Stimulated activated CD8-positive, alpha-beta memory T cell treated with anti-CD3 and anti-CD28 coated beads, Interleukin-7, amount 100 ng/mL, for 1 hour (primary cell): ENCODE measurements at places on chromosomes 1 and 21.

DNA sequence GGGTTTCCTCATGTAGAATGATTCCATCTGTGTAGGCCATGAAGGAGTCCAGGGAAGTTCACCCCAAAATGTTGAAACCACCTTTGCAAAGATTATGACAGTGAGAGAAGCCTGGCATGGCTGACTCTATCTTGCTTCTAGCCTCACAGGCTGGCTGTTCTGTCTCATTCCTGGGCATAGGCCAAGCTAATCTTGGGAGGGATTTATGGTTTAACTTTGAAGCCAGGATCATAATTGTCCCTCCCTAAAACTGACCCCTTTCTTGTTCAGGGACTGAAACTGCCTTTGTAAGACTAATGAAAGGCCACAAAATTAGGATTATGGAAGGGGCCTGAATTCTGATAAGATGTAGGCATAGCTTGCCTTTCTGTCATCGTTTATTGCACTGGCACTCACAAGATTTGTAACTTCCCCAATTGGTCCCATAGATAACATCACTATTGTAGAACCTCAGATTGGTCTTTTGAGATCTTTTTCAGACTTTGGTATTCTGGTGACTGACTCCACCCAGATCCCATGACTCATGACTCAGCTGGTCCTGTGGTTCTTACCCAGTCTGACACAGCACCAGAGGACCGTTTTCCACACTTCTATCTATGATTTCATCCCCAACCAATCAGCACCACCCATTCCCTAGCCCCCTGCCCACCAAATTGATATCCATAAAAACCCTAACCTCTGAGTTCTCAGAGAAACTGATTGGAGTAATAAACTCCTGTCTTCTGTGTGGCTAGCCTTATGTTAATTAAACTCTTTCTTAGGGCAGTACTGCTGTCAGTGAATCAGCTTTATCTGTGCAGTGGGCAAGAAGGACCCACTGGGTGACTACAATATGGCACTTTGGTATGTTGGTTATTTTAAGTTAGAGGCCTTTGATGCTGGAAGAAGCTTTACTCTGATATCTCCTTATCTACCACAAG lies 13.6 kb upstream of the LAMTOR5 start:
- DNase-seq: no peak

DNA sequence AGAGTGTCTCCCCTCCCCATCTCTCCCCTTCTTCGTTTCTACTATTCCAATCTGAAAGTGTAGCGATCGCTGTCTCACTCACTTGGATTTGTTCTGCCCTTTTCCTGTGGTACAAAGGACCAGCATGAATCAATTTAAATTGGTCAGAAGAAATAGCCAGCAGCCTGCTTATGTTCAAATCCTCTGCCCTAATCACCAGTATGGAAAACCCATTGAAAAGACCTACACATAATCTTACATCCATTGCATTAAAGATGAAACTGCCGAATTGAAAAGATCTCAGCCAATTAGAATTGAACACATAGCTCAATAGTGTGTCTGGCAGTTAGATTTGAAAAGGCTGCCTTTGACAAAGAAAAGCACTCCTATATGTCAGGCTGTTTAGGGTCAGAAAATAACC lies 122.6 kb downstream of the TNNI3K start:
- DNase-seq: no peak

DNA sequence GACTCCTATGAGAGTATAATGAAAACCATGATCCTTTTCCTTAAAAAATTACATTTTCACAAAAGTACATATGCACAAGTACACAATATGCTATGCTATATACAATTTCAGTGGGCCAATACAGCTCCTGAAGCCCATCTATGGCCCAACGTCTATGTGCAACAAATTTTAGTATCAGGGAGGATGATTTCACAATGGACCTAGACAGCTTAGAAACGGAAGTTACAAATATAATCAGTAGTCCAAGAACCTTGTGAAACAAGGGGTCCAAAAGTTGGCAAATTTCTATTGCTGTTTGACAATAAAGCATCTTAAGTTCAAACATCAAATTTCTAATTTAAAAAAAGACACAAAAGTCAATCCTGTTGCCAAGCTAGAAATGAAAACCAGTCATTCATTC lies 87.0 kb downstream of the DPYD start:
- DNase-seq: no peak

DNA sequence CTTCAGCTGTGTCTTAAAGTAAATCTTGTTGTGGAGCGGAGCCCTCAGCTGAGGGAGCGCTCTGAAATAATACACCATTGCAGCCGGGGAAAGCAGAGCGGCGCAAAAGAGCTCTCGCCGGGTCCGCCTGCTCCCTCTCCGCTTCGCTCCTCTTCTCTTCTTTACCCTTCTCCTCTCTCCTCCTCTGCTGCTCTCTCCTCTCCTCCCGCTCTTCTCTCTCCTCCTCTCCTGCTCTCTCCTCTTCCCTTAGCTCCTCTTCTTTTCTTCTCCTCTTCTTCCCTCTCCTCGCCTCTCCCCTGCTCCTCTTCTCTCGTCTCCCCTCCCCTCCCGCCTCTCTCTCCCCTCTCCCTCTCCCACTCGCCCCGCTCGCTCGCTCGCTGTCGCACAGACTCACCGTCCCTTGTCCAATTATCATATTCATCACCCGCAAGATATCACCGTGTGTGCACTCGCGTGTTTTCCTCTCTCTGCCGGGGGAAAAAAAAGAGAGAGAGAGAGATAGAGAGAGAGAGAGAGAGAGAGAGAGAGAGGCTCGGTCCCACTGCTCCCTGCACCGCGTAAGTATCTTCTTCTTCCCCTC lies at the start of gene PROX1:
Gene PROX1 (plus strand): TSS at position 47 of the 580 bp plus-strand sequence. CDS start 8,563 bp downstream, outside the sequence.
- no peak for DNase-seq

GRCh38 chr1:85623061-85623471 lies 42.5 kb downstream of the CCN1 start:
- DNase-seq: no peak

DNA sequence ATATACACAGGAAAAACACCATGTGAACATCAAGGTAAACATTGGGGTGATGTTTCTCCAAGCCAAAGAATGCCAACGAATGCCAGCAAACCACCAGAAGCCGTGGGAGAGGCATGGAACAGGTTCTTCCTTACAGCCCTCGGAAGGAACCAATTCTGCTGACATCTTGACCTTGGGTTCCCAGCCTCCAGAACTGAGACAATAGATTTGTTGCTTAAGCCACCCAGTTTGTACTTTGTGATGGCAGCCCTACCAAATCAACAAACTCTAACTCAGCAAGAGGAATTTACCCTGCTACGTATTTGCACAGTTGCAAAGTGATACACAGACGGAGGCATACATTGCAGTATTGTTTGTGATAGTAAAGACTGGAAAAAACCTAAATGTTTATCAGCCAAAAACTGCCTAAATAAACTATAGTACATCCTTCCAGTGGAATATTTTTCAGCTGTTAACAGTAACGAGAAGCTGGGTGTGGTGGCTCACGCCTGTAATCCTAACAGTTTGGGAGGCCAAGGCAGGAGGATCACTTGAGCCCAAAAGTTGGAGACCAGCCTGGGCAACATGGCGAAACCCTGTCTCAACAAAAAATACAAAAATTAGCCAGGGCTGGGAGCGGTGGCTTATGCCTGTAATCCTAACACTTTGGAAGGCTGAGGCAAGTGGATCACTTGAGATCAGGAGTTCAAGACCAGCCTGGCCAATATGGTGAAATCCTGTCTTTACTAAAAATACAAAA lies 12.5 kb upstream of the ZC3H12A start:
- no peak for DNase-seq

- DNase-seq: no peak
Measured at GRCh38 chr1:179968994-179969919, 14.6 kb downstream of the CEP350 start.

DNA sequence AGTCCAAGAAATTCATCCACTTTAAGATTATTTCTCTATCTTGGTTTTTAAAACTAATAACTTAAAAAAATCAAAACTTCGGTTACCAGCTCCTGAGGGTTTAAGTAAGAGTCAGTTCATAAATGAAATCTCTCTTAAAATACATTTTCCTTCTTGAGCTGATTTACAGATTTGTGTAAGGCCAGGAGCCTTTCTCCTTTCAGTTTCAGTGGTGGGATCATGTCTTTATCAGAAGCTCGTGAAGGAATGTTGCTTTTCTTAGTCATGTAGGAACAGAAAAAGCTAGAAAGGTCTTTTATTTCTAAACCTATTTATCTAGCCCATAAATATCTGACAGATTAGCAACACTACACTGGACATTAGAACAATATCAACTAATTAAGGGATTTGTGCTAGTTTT lies 390.2 kb downstream of the GPATCH2 start:
- no peak for DNase-seq

DNA sequence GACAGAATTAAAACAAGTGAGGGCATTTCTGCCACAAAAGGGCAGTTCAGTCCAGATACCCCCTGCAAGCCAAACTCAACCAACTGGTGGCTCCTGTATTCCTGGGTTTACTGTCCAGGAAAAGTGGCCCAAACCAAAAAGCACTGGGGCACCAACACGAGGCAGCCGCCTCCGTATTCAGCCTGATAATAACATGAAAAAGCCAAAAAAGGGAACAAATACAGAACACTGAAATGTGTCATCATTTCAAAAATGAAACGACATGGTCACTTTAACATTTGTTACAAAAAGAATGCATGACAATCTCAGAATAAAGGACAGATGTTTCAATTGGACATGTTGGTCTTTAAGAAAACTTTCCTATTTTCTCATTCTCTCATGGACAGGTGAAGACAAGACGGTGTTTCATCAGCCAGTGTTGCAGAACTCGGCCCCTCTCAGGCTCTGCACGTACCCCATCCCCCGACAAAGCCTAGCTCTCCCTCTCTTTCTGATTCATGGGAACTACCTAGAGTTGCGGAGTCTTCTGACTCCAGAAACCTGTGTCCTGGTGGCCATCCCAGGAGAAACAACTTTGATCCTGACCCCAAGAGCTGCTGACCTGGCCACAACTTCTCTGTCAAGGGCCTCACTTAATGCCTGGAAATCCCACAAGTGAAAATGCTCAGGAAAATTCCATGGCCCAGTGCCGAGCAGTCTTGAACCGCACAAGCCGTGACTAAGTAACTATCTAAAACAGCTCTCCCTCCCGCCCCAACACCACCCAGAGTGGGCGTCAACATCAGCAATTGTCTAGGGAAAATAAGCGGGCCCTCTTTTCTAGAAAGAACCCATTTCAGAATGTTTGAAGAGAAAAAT lies 27.1 kb downstream of the ZBTB17 start:
- DNase-seq: no peak

DNA sequence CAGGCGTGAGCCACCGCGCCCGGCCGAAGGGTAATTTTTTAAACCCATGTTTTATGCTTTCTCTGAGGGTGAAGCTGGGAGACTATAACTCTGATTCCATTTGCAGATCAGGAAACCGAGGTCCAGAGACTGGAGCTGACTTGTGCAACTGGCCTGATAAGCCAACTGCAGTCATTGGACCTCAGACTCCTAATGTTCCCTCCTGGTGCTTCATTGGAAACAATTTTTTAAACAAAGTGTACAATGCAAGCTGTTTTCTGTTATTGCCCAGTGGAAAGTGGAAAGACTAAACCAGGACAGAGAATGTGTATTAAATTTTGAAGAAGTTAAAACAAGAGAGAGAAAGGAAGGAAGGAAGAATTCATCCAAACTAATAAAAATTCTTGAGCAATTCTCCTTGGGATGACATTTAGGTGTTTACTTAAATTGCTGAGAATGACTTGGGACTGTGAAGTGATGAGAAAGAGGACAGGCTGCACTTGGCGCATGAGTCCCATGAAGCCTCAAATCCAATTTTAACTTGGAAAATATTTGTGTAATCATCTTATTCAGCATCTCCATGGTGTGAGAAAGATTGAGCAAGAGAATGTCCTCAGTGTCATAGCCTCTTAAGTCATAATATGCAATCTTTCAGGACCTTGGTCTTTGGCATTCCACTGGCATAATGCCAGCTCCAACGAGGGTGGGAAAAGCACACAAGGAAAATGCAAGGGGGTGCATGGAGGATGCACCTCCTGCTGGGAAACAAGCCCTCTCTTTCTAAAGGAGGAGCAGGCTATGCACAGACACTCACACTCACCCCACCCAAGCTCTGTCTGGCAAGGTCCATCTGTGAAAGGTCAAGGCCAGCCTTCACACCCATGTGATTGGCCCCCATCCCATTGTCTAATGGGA lies 342.0 kb downstream of the SIPA1L2 start:
- DNase-seq: no peak

DNA sequence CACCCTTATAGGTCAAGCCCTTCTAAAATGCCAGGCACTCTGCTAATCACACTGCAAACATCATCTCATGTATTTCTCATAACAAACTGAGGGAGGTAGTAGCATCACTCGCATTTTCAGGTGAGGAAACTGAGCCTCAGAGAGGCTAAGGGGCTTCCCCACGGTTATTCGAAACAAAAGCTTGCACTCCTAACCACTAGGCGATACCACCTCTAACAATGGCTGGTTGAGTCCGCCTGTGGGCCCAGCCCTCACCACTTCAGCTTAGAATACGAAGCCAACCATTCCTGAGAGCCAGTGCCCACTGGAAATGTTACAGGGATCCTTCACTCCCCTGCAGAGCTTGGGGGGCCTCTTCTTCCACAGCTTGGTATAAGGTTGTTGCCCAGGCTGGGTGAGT lies 65.3 kb upstream of the TENT5C start:
- DNase-seq: no peak

- DNase-seq: no peak
Measured at GRCh38 chr1:20730690-20731056, 1.8 kb downstream of the SH2D5 start.

DNA sequence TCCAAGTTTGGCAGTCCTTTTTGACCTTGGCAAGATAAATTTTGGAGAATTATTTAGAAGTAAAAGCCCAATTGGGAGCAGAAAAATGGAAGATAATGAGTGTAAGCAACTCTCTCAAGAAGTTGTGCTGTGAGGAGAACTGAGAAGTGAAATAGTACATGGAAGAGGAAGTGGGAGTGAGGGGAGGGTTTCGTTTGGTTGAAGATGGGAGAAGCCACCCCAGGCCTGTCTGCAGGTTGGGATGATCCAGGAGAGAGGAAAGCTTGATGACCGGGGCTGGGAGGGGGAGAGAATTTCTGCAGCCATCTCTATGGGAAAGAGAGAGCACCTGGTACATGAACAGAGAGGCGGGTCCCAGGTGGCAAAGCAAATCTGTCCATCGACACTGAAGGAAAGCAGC lies 8.6 kb upstream of the RCAN1 start:
- no peak for DNase-seq

GRCh38 chr1:6419804-6420453 lies at the start of gene HES2:
Gene HES2 (minus strand): TSS chr1:6419919. CDS start chr1:6419820, 99 bp downstream.
- no peak for DNase-seq

- no peak for DNase-seq
Measured at GRCh38 chr1:219412772-219413171, 200.1 kb downstream of the ZC3H11B start.
